Immature natural killer cell (primary cell): ENCODE measurements at places on chromosomes 2 and 18.

GRCh38 chr2:188884046-188884445, 90.1 kb upstream of the COL3A1 start:
- DNase-seq = no peak

- no peak for DNase-seq
Observed at GRCh38 chr2:102826904-102827303, 65.1 kb downstream of the TMEM182 start.

DNA sequence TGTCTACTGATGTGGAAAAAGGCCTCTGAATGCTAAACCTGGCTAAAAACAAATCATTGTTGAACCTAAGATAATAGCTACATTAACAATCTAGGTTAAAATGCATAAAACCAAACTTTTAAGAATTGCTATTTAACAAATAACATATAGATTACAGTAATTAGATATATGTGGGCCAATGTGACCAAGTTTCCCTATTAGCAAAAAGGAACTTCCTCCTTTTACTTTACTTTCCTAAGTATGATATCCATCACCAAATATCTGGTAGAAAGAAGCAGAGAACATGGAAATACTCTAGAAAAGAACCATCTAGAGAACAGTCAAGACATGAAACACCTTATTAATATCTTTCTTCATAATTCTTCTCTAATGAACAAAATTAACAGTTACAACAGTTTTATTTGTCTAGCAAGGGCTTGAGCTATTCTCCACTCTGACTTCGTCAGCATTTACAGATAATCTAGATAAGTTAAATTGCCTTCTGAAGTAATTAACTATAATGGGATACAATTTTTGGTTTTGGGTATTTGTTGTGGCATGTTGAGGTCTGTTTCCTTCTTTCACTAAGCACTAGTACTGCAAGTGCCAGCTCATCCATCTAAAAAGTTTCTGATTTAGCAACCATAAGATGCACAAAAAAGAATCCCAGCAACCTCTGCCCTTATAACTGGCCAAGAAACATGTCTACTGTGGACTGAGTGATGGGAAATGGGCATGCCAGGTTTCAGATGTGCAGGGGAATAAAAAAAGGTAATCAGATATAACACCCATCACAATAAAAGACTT, 53.3 kb downstream of the MEMO1 start:
- no peak for DNase-seq

GRCh38 chr2:62071126-62071598, 124.8 kb upstream of the B3GNT2 start:
- no peak for DNase-seq

- DNase-seq = no peak
Observed at GRCh38 chr2:239264492-239264837, 136.4 kb downstream of the HDAC4 start.

DNA sequence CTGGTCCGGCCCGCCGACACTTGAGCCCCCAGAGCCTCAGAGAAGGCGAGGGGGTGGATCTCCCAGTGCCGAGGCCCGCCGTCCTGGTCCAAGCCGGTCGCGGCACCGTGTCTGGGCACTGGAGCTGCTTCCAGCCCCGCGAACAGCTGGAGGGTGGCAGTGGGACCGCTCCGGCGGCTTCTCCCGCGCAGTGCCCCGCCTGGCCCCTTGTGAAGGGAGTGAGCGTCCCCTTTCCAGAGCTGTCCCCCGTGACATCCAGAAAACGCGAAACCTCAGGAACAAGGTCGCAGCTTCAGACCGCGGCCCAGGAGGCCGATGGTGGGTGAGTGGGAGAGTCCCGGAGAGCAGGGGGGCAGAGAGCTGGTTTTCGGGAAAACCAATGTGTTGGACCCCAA, 579 bp upstream of the EMX1 start:
- DNase-seq = no peak

- DNase-seq = no peak
Observed at GRCh38 chr2:35116151-35116550, 1239.4 kb upstream of the CRIM1 start.

DNA sequence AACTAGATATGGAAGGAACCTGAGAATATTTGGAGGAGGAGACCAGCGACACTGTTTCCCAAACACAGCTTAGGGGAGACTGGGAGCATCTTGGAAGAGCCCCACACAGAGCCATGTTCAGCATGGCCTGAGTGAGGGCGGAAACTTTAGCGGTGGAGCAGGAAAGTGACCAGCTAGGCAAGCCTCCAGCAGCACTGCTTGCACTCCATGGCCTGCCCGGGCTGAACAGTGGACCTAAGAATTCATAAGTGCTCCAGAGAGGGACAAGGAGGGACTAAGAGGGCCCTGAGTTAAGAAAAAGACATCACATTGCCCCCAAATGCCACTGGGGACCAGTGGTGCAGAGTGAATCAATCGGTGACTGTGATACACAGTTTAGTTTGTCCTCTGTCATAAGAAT, 566.4 kb downstream of the TNS1 start:
- DNase-seq = no peak

DNA sequence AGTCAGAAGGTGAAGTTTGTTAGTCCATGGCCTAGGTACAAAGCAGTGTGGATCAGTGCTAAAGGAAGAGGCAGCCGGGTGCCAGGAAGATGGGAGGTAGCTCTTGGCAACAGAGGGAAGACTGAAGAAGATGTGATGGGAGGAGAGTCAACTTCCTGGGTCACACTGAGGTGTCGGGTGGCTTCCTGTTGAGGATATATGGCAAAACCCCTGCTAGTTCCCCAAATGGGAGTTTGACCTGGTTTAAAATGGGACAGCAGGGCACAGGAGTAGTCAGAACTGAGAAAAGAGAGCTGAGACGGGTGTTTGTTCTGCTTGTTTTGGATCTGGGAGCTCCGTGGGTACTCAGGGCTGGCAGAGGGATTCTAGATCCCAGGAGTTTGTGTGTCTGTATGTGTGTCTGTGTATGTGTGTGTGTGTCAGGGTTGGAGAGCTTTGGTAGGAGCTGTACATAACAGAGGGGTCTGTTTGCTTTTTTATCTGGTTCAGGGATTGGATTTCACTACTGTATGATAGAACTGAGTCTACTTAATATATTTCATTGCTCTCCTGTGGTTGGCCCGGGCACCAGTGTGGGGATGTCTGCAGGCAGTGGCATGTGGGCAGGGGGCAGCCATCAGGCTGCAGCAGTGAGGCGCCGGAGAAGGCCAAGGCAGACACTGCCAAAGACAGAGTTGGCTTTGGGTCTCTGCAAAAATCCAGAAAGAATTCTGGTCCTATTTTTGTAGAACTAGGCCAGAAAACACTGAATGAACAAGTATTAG, 17.1 kb downstream of the MXD1 start:
- no peak for DNase-seq

- DNase-seq = no peak
Observed at GRCh38 chr2:37894601-37895000, 30.5 kb upstream of the RMDN2 start.

- DNase-seq = no peak
Observed at GRCh38 chr2:46167406-46167805, 129.8 kb upstream of the EPAS1 start.

DNA sequence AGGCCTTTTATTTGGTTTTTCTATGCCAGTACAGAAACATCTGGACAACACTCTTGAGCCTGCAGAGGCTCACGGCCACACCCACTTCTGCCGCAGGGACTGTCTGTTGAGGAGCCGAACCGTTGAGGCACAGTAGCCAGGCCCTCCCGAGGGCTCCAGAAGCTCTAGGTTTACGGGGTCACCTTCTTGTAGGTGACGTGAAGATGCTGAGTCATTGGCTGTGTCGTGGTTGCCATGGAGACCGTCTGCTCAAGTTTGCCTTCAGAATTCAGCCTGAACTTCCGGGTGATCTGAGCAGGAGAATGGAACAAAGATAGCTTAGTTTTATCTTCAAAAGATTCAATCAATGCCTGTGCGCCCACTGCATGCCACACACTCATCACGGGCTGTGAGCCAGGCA, 25.9 kb downstream of the BOK start:
- DNase-seq = no peak

DNA sequence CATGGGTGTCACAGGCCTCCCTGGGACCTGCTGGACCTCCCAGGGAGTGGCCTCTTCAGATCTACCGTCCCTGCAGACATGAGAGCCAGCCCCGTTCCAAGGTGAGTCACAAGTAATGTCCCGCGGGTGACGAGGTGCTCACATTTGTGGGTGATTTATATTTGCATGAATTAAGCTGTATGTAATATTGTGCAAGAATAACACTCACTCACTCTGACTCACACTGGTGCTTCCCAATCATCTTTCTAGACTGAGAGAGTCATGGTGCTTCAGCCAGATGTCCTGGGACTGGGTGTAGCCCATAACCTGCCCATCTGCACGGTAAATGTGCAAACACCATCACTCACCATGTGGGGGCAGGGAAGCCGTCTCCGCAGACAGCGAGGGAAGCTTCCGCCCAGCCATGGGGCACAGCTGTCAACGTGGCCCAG, 347.5 kb upstream of the SALL3 start:
- DNase-seq = no peak

GRCh38 chr18:79741362-79741700, 56.4 kb upstream of the KCNG2 start:
- DNase-seq = no peak

GRCh38 chr18:56637711-56638231, 621 bp downstream of the TXNL1 start:
- DNase-seq = no peak

DNA sequence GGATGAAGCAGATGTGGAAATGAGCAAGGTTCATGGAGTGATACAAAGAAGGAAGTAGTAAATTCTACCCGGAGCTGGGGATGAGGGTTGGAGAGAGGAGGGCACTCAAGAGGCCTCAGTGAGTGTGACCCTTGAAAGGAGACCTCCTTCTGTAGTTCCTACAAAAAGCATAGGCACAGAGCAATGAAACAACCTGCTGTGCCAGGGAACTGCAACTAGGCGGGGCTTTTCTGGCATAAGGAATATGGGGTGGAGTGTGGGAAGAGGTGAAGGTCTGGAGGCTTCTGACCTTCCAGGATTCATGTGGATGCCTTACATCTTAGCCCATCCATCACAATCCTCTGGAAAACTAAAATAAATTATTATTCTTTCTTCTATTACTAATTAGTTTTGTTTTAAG, 25.5 kb upstream of the PGAP1 start:
- DNase-seq = no peak

- no peak for DNase-seq
Observed at GRCh38 chr2:150076281-150076680, 411.2 kb downstream of the RND3 start.

- peak; percentile 13 for DNase-seq
Observed at GRCh38 chr2:162011706-162012564, 62.1 kb downstream of the DPP4 start.

- DNase-seq = no peak
Observed at GRCh38 chr2:76953733-76954347, 568.3 kb downstream of the LRRTM4 start.

- DNase-seq = no peak
Observed at GRCh38 chr18:52008736-52009135, 331.3 kb upstream of the DCC start.

- no peak for DNase-seq
Observed at GRCh38 chr2:67922080-67922785, 140.6 kb downstream of the C1D start.

- no peak for DNase-seq
Observed at GRCh38 chr2:97645112-97645694, 659 bp upstream of the COX5B start.

- no peak for DNase-seq
Observed at GRCh38 chr18:8283891-8284585, 325.2 kb upstream of the RAB12 start.

DNA sequence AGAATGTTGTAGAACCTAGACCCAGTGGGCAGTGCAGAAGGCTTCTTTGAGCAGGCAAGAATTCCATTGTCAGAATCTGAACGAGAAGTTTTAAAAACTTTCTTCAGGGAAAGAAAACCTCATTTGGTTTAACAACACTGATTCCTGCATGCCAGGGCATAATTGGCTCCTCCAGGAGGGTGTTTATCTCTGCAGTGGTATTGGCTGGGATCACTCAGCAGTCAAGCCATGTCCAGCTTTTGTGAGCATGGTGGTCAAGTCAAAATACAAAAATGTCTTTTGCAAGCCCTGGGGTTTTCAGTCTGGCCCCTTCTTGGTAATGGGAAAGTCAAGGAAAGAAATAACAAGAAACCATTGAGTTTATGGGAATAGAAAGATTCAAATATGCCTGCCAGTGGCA, 28.3 kb downstream of the FHOD3 start:
- no peak for DNase-seq

- no peak for DNase-seq
Observed at GRCh38 chr2:119304847-119305246, 61.8 kb downstream of the C2orf76 start.

- DNase-seq = no peak
Observed at GRCh38 chr2:199463708-199464605, 6.2 kb upstream of the SATB2 start.

- DNase-seq = no peak
Observed at GRCh38 chr18:68742206-68742605, 27.3 kb upstream of the TMX3 start.

GRCh38 chr2:65032019-65032975, 23.9 kb upstream of the CEP68 start:
- DNase-seq = peak; percentile 57

DNA sequence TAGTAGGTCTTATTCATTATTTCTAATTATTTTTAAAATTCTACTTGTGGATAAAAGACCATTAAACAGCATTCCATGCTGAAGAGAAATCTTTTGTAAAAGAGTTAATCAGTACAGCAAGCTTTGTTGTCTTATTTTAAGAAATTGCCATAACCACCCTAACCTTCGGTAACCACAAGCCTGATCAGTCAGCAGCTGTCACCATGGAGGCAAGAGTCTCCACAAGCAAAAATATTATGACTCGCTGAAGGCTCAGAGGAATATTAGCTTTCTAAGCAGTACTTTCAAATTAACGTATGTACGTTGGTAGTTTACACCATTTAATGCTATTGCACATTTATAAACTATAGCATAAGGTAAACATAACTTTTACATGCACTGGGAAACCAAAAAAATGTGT, 650.5 kb upstream of the LINC00305 start:
- no peak for DNase-seq

GRCh38 chr2:221572821-221573429, 821 bp upstream of the EPHA4 start:
- no peak for DNase-seq

GRCh38 chr2:117952701-117953100, 61.2 kb downstream of the CCDC93 start:
- no peak for DNase-seq

GRCh38 chr2:43050866-43051265, 175.5 kb downstream of the ZFP36L2 start:
- no peak for DNase-seq

GRCh38 chr18:66687635-66688034, 83.7 kb upstream of the CDH19 start:
- no peak for DNase-seq

- DNase-seq = no peak
Observed at GRCh38 chr2:109188496-109188890, 59.5 kb downstream of the SH3RF3 start.
